Progenitor cell of endocrine pancreas (in vitro differentiated cells): ENCODE measurements at places on chromosomes 16 and 17. TPM values are rescaled to one million over a fixed set of nuclear protein-coding genes. Genes with fewer than 3 reads are reported as not detected.
A peak's percentile ranks its signal among the peaks of the same experiment; 100 is the strongest.

Gene C1QL1
- total RNA-seq: 36.2 and 37.0 TPM in 2 replicates

Gene FA2H
- total RNA-seq: 2.7 and 3.3 TPM in 2 replicates

DNA sequence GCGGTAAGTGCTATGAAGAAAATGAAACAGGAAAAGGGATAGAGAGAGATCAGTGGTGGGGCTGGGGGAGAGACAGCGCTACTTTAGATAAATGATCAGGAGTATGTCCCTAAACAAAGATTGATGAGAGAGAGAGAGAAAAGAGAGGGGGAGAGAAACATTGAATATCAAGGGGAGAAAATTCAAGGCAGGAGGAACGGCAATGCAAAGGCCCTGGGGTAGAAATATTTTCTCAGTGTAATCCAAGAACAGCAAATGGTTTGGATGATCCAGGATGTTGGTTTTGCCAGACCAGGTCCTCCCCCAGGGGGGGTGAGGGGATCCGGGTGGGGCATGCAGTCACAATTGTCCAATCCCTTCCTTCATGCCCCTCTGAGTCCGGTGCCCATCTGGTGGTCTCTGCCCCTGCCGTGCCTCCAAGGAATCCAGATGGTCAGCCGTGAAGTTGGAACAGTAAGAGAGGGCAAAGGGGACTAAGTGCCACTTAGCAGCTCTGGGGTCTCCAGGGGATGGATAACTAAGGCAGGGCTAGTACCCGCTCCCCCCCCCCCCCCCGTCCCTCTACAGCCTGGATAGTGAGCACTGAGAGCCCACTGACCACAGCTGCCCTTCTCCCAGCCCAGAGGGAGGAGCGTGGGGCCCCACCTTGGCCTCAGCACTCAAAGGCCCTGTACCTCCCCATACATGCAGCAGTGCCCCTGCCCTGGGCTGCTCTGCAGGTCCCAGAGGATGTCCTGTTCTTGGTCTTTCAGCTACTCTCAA, 43.7 kb downstream of the TMEM132E start:
- DNase-seq: no peak

Gene TVP23A
- 8.5 and 9.4 TPM in 2 replicates for total RNA-seq

Gene NPW
- 5.0 and 5.3 TPM in 2 replicates for total RNA-seq

DNA sequence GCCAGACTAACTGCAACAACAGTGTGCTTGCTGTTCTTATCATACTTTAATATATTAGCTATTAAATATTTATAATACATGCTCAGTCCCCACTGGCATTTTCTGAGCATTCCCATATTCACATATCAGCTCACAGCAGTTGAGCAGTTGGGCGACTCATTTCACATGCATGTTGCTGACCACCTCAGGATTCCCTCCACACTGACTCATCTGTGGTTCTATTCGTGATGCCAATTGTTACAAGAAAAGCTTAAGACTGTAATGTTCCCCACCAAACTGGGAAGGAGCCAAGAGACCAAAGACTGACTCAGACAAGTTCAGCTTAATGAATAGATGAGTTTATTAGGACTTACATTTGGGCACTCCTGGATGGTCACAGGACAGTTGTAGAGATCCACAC, 100.3 kb upstream of the KIF2B start:
- no peak for DNase-seq

DNA sequence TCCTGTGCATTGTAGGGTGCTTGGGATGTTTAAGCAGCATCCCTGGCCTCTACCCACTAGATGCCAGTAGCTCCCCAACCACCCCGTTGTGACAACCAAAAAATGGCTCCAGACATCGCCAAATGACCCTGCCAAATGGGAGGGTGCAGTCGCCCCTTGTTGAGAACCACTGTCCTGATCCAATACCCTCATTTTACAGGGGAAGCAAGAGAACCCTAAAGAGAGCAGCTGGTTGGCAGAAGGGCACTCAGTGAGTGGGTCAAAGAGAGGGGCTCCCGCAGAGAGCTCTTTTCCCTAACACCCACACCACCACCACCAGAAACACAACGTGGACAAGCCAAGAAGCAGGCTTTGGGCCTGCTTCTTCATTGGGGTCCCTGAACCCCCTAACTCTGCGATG, 18.4 kb downstream of the TEKT5 start:
- DNase-seq: no peak

- DNase-seq: no peak
Observed at GRCh38 chr17:74738051-74738996, 1.3 kb downstream of the RAB37 start.

Gene OTOA
- total RNA-seq: 0.07 and 0.13 TPM in 2 replicates

GRCh38 chr17:6969323-6969726, 26.5 kb upstream of the ALOX12 start:
- no peak for DNase-seq

DNA sequence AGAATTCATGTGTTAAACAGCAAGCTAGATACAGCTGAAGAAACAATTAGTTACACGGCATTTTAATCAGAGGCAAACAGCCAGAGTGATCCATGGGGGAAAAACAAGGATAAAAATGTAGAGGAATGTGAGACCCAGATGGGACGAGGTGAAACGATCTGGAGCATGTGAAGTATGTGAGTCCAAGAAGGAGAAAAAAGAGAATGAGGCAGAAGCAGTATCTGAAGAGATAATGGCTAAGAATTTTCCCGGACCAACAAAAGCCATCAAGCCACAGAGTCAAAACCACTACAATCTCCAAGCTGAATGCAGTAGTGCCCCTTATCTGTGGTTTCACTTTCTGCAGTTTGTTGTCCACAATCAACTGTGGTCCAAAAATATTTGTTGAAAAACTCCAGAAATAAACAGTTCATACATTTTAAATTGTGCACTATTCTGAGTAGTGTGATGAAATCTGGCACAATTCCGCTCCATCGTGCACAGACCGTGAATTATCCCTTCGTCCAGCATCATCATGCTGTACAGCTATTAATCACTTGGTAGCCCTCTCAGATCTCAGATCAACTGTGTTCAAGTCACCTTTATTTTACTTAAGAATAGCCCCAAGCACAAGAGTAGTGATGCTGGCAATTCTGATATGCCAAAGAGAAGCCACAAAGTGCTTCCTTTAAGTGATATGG, 18.8 kb downstream of the MYH10 start:
- DNase-seq: no peak

- DNase-seq: peak; percentile 75
Observed at GRCh38 chr17:47698749-47699535, 5.0 kb downstream of the TBKBP1 start.

Gene GP1BA
- total RNA-seq: not detected in 2 replicates

GRCh38 chr17:63519116-63519881, 3.9 kb upstream of the KCNH6 start:
- DNase-seq: no peak

Gene NUPR1
- not detected in 2 replicates for total RNA-seq

DNA sequence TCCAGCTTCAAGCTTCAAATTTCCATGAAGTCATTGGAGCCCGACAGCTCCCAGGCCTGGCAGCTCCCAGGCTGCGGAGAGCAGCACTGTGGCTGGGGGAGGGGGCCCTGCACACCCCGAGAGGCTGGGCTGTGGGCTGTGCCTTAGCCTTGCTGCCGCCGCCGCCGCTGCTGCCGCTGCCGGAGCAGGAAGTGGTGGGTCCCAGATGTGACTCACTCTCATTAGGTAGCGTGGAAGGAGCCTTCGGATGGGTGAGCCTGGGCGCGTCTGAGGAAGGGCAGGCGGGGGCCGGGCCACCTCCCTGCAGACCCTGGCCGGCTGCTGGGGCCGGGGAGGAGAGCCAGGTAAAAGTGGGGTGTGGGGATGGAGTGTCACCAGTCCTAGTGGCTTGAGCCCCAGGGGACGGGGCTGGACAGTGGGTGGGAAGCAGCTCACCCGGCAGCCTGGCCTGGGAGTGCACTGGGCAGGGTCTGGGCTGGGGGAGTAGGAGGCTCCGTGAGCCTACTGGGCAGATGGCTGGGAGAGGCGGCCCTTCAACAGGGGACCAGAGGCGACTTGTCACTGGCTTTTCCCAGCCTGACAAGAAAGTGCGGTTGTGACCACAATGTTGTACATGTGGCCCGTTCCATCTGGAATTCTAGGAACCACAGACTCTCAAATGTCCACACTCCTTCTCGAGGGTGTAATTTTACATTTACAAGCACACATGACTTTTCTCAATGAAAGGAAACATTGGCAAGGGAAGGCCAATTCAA, at the start of gene ADCY7:
Gene ADCY7, plus strand, starts transcription at position 215 of the 755 bp plus-strand sequence. CDS start 21,629 bp downstream, outside the sequence.
- DNase-seq: no peak

GRCh38 chr17:73546770-73547536, 97.3 kb downstream of the SDK2 start:
- DNase-seq: no peak

GRCh38 chr17:38663125-38663751, 11.5 kb downstream of the EPOP start:
- DNase-seq: peak; percentile 81

- DNase-seq: no peak
Observed at GRCh38 chr16:66459878-66460277, 32.8 kb downstream of the BEAN1 start.

DNA sequence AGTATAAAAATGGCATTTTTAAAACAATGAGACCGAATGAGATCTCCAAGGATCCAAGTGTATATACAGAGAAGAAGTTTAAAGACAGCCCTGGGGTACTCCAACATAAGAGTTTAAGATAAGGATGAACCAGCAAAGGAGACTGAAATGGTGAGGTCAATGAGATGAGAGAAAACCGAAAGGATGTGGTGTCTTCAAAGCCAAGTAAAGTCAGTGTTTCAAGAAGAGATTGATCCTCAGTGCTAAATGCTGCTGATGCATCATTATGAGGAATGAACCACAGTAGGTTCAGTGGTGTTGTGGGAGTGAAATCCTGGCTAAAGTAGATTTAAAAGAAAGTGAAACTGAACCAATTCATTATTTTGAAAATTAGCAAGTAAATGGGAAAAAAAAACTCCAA, 38.1 kb upstream of the NLK start:
- DNase-seq: no peak

Gene LITAFD
- not detected in 2 replicates for total RNA-seq

- DNase-seq: no peak
Observed at GRCh38 chr16:28925386-28926228, 569 bp upstream of the RABEP2 start.

Gene SCIMP
- total RNA-seq: not detected in 2 replicates
